Cortex of kidney (tissue), 1 donor: ENCODE measurements at places on chromosomes 4 and X.

- no peak for DNase-seq
These were observed 25.4 kb downstream of the SEC31A start for GRCh38 chr4:82865592-82865991.

DNA sequence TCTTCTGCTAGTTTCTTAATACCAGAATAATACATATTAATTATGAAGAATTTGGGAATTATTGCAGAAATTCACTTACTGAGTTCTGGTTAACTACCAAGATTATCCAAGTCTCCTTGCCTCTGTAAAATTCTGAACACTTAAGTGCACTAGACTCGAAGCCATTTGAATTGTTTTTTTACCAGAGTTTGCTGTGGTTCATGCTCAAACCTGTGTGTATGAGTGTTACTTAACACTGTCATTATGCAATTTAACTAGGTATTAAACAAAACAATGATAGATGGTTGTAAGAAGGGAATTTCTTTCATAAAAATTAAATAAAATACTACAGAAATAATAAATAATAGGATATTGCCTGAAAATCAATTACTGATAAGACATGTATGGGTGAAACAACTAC lies 145.6 kb upstream of the FAT4 start:
- DNase-seq: no peak

GRCh38 chr4:148065075-148065474 lies 333.2 kb downstream of the ARHGAP10 start:
- DNase-seq: no peak

- no peak for DNase-seq
These were observed 12.6 kb upstream of the SLC10A4 start for GRCh38 chr4:48470570-48470969.
